ENCODE measurements at places on chromosomes 13 and 19.
A peak's percentile ranks its signal among the peaks of the same experiment; 100 is the strongest.

GRCh38 chr13:59210543-59210942, 953.2 kb downstream of the DIAPH3 start:
- peak; percentile 26 for DNase-seq

- DNase-seq = no peak
These were observed 7.6 kb downstream of the SSC5D start for GRCh38 chr19:55495646-55496349.

GRCh38 chr13:51856998-51857397, 4.8 kb upstream of the CCDC70 start:
- no peak for DNase-seq

DNA sequence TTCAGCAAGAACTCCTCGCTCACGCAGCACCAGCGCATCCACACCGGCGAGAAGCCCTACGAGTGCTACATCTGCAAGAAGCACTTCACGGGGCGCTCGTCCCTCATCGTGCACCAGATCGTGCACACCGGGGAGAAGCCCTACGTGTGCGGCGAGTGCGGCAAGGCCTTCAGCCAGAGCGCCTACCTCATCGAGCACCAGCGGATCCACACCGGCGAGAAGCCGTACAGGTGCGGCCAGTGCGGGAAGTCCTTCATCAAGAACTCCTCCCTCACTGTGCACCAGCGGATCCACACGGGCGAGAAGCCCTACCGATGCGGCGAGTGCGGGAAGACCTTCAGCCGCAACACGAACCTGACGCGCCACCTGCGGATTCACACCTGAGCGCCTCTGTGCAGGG, 20.6 kb upstream of the SMIM17 start:
- DNase-seq = no peak

DNA sequence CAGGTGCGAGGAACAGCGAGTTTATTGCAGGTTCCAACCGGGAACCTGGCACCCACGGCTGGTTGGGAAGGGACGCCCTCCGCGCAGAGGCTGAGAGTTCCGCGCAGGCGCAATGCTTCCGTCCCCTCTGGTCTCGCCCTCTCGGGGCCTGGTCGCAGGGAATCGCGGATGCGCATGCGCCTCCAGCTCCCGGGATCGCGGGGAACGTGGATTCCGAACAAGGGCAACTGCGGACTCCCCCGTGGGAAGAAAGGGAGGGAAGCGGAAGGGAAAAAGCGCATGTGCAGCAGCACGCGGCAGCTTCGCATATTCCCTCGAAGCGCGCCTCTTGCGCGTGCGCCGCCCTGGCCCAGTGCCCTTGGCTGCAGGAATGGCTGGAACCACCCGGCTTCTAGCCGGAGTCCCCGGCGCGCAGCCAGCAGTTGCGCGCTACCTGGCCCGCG, 1.1 kb downstream of the TSSK6 start:
- DNase-seq = peak; percentile 67

Measured in large intestine (tissue), 12 donors.